NCI-H2081 treated with DMSO at 0.1 percent for 48 hours (cell line): ENCODE measurements at places on chromosomes 2 and 18.

- DNase-seq: no peak
These were observed 746.9 kb upstream of the NRXN1 start for GRCh38 chr2:51778806-51779205.

GRCh38 chr2:34308140-34308539, 709.0 kb upstream of the FAM98A start:
- no peak for DNase-seq

DNA sequence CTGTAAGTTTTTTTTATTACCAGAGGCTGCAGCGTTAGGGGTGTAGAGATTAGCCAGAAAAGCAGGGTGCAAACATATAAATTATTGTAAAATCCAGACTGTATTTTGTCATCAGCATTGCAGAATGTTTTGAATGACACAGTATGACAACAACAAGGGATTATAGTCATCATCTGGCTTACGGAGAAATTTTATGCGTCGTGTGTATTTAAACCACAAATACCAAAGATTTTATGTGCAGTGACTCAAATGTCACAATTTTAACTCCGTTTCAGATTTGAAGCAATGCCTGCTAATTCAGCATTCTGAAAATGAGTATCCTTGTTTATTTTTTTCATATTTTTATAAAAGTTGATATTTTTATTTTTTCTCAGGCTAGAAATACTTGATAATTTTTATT, 19.4 kb upstream of the TMX3 start:
- DNase-seq: no peak

DNA sequence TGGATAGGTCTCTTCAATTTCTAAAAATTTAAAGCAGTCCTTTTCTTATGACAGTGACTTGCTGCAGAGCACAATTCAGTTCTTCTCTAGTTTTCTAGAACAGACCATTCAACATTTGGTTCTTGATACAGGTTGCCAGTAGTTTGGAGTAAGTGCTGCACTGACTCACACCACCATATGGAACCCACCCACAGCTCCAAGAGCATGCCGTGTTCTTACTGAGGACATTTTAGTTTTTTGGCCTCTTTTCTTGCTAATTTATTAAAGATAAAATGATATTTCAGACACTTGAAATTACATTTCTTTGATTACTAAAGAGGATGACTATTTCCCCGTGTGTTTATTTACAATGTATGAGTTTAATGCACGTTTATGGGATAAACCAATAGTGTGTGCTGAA, 120.0 kb downstream of the COL4A4 start:
- no peak for DNase-seq

- DNase-seq: no peak
These were observed 245.2 kb upstream of the SPHKAP start for GRCh38 chr2:228426502-228427216.

- DNase-seq: no peak
These were observed 40.3 kb downstream of the GPR155 start for GRCh38 chr2:174446531-174446930.

- DNase-seq: no peak
These were observed 36.0 kb downstream of the FAM110C start for GRCh38 chr2:10222-10875.
